ENCODE measurements at places on chromosomes 5 and 9. TPM values are rescaled to one million over a fixed set of nuclear protein-coding genes. Genes with fewer than 3 reads are reported as not detected.

The SLC2A6 gene
- 32.5 TPM for total RNA-seq

DNA sequence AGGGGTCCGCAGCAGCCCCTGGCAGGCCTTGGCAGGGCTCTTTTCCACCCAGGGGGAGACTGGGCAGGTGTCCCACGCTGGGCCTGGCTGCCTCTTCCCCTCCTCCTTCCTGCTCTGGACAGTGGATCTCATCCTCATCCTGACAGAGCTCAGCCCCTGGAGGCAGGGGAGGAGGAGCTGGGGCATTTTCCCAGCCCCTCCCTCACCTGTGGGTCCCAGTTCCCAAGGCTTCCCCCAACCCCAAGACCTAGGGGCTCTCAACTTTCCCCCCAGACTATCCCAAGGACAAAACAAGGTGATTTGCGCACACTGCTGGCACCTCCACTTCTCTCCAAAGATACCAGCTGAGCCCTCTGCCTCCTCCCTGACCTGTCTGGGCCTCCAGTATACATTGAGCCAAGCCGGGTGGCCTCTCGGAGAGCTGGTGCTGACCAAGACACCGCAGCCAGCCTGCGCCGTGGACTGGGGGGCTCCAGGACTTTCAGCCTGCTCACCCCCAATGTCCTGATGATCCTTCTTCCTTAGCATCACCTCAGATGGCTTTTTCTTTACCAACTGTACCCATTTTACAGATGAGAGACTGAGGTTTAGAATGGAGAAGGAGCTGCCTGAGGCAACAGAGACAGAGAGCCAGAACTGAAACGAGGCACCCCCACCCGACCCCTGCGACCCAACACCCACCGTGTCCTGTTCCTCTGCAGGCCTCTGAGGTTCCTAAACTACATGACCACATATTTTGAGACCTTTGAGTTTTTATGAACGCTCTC is 126.6 kb downstream of the BARX1 start:
- H3K27ac ChIP-seq, result no peak overlapping the region
- peak overlapping the region; percentile 39 for H3K4me3 ChIP-seq

DNA sequence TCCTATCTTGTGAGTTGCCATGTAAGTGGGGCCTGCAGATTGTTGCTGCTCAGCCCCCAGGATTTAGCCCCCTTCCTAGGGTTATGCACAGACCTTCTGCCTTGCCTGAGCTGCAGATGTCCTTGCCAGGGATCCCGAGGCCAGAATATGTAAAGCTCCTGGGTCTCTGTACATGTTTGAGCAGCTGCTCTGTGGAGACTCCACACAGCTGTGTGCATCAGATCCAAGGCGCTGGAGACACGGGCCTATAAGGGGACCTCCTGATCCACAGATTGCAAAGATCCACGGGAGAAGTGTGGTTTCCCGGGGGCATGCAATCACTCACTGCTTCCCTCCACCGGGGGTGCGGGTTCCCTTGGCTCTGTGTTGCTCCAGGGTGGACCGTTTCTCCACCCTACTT is 28.9 kb downstream of the TAF11L14 start:
- no peak overlapping the region for H3K27ac ChIP-seq
- DNase-seq, result no peak
- no peaks in the 10 kb centered on the region for H3K27me3 ChIP-seq
- H3K36me3 ChIP-seq, result no peaks in the 10 kb centered on the region
- no peak overlapping the region for H3K4me3 ChIP-seq

DNA sequence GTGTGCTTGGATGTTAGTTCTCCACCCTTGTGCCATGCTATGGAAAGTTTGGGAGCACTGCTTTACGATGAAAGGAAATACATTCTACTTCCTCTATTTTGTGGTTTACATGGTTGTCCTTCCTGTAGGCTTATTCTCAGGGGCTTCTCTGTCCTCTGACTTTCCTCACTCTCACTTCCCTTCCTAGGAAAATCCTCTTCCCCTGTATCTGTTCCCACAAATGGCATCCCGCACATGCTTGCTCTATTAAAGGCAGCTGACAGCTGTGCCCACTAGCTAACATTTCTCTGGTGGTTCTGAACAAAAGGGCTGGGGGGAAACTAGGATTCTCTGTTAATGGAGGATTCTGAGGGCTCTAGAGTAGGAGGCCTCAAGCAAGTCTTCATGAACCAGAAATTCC is 52.4 kb downstream of the FAM170A start:
- peaks cover 3% of the 10 kb centered on the region for H3K4me1 ChIP-seq
- DNase-seq, result no peak
- H3K36me3 ChIP-seq, result no peaks in the 10 kb centered on the region
- H3K4me3 ChIP-seq, result no peak overlapping the region

DNA sequence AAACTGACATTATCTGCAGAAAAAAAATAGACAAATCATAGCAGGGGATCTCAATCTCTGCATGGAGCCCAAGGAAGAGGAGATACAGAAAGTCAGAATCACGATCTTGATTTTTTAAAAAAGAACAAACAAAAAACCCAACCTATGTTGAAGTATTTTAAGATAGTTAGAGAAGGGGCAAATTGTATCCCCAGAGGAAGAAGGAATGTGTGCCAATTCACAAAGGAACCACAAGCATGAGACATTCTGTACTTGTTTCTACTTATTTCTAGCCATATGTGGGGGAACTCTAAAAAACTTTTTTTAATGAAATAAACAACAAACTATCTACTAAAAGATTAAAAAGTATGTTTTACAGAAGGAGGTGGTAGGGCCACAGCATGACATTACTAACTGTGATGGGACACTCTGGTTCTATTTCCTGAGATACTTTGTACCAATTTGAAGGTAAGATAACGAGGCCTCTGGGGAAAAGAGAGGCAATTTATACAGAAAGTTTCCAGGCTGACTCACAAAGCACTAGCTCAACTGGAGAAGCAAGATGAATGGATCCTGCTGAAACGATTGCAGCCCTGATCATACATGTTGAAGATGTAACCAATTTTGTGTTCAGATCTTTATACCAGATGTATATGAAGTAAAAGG is 22.5 kb downstream of the RANBP3L start:
- no peak overlapping the region for H3K27ac ChIP-seq
- peaks cover 3% of the 10 kb centered on the region for H3K4me1 ChIP-seq
- H3K27me3 ChIP-seq, result no peaks in the 10 kb centered on the region
- no peak overlapping the region for H3K4me3 ChIP-seq
- no peak for DNase-seq

Data from endothelial cell (in vitro differentiated cells).